Breast epithelium (tissue), 4 donors: ENCODE measurements at places on chromosomes 12 and 14. TPM values are rescaled to one million over a fixed set of nuclear protein-coding genes. Genes with fewer than 3 reads are reported as not detected.
A peak's percentile ranks its signal among the peaks of the same experiment; 100 is the strongest.

Gene CDC42BPB
- total RNA-seq: 110 TPM

DNA sequence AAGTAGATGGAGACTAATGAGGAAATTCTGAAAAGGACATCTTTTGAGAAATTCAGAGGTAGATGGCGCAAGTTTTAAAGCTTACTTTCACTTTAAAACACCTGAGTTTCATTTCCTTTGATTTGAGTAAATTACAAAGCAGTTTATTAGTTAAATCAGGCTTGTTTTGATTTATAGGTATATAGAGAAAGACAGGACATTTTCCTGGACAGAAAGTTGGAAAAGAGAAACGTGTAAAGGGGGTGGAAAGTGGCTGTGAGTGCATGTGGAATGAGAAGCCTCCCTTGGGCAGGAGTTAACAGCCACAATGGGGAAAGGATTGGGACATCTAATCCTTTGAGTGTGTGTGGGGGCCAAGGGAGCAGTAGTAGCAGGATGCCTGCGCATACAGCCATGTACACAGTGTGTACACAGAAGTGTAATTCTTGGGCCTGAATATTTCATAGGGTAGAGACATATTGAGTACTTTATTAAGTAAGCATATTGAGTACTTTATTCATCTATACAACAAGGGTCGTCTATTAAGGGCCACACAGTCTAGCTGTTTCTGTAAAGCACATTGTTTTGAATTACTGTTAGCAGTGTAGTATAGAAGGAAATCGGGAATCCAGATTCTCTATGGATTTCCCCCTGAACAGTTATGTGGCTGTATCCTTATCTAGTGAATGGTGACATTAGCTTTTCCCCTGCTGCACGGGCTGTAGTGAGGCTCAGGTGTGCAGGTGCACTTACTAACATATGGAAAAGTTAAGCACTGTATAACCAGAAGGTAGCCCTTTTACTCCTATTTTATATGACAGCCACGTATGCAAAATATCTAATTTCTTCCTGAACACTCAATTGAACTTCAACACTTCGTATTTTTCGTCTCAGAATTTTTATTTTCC lies 19.1 kb downstream of the MARK3 start:
- no peak for DNase-seq

Gene CMAS
- 26.5 TPM for total RNA-seq

DNA sequence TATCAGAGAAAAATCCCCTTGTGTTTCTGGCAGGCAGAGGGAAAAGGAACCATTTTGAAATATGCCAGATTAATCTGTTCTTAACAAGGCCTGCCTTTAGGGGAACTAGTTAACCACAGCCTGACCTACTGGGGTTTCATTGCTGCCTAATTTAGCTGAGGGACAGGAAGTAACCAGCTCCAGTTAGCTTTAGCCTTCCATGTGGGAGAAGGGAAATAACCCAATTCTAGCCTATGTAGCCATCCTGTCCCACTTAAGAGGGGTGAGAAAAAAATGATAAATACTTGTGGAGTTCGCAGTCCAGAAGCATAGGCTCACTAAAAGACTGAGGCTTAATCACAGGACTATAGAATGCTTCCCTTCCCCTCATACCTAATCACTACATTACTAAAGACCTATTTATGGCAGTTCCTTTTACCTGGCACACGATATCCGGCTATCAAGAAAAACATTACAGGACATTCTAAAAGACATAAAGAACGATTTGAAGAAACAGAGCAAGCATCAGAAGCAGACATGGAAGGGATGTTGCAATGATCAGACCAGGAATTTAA lies 22.8 kb downstream of the COX8C start:
- no peak for DNase-seq

Gene KLRK1
- 2.6 TPM for total RNA-seq

DNA sequence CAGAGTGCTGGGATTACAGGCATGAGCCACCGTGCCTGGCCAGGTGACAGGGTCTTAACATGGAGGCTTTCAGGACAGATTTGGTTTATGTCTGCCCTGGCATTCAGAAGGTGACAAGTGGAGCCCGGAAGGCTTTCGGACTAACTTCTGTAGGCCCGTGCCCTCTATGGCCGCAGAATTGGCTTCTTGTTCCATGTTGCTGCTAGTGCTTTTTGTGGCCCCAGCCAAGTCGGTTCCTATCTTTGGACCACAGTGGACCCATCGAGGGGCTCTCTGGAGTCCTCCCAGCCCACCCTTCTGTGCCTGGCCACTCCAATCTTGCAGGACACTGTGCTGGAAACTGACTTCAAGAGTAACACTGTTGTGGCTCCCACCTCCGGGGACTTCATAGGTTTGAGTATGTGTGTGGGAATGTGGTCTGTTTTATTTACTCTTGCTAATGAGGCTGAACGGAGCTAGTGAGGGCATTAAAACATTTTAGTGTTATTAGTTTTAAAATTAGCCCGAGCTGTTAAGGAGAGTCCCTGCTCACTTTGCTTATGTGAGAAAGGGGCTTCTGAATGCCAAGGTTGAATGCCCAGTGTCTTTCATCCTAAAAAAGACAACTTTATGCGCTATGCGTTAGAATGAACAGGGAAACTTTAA lies 245.9 kb downstream of the CACNA1C start:
- DNase-seq: no peak

- peak; percentile 56 for DNase-seq
Observed at GRCh38 chr14:73457041-73457923, 1.1 kb downstream of the NUMB start.

GRCh38 chr12:5258498-5258897 lies 173.4 kb upstream of the NTF3 start:
- no peak for DNase-seq

DNA sequence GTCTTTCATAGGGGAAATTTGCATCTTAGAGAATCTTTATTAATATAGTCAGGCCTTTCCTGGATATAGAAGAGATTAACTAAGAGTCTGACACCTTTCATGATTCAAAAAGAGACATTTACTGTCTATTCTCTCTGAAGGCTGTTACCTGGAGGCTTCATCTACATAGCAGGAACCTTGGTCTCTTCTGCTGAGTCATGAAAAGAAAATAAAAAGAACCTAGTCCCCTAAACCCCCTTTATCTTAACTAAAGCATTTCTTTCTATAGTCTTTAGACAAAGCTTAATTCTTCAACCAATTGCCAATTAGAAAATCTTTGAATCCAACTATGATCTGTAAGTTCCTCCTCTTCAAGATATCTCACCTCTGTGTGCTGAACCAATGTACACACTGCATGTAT lies 33.1 kb downstream of the RPS29 start:
- DNase-seq: no peak

GRCh38 chr12:12004524-12004923 lies 66.2 kb upstream of the BCL2L14 start:
- no peak for DNase-seq

Gene MAP1LC3B2
- total RNA-seq: 0.98 TPM

DNA sequence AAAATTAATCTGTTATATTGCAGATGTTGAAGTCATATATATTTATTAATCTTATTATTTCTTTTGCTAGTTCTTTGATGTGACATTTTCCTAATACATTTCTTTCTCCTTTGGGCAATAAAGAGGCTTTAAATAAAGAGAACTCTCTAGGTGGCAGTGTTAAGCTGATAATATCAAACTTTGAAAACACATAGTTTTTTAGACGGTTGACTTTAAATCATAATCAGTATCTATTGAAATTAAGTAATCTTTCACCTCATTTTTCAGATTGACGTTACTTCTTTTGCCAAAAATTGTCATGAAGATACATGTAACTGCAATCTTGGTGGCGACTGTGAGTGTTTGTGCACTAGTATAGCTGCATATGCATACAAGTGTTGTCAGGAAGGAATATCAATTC lies 130.8 kb upstream of the PTPRQ start:
- no peak for DNase-seq

GRCh38 chr12:110270125-110270962 lies 10.7 kb upstream of the ATP2A2 start:
- DNase-seq: peak; percentile 51

- DNase-seq: no peak
Observed at GRCh38 chr14:56199982-56200577, 81.9 kb downstream of the PELI2 start.
